Peyer's patch (tissue), 4 donors: ENCODE measurements at places on chromosomes 2 and 18.

- DNase-seq, result no peak
Measured at GRCh38 chr2:228063558-228063957, 117.9 kb downstream of the SPHKAP start.

GRCh38 chr2:120892271-120892966 lies 156.8 kb downstream of the GLI2 start:
- DNase-seq, result no peak

GRCh38 chr18:44321868-44322590 lies 358.7 kb upstream of the SETBP1 start:
- DNase-seq, result no peak

DNA sequence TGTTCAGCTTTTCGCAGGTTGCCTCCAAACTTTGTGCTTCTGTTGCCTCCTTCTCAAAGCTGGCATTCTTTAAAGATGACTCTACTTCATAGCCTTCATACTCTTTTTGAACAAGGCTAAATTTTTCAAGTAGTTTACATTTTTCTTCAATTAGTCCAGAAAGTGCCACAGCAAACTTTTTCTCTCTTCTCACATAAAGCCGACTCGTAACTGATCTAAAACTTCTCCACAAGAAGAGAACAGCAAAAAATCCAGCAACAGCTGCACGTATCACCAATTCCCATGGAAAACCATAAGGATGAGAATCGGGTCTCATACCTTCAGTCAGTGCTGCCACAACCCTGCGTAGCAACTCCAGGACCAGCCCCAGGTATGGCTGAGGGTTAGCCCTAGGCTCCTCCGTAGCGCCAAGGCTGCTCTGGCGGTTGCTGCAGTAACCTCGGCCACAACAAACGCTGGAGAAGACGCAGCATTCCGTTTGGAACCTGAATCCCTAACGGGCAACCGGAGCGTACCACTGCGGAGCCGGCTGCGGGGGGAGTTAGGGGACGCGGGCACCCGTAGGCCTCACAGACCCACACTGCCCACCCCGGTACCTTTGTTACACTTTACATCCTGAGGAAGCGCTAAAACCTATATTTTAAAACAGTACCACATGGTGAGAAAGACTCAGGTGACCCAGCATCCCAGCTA lies at the start of gene CTAGE1:
Gene CTAGE1, minus strand, starts transcription at position 420 of the 693 bp plus-strand sequence. Its CDS starts 104 bp downstream, at position 316.
- no peak for DNase-seq

- DNase-seq, result no peak
Measured at GRCh38 chr2:43010438-43011157, 215.8 kb downstream of the ZFP36L2 start.

- no peak for DNase-seq
Measured at GRCh38 chr2:5264361-5264760, 427.8 kb upstream of the SOX11 start.

DNA sequence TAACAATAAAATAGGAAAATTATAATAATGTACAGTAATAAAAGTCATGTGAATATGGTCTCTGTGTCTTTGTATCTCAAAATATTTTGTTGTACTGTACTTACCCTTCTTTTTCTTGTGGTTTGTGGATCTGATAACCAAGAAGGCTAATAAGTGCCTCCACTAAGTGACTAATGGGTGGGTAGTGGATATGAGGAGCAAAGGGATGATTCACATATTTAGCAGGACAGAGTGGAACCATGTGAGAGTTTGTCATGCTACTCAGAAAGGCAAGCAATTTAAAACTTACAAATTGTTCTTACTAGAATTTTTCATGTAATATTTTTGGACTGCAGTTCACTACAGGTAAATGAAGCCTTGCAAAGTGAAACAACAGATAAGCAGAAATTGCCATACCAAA lies 1241.2 kb upstream of the CDH2 start:
- DNase-seq, result no peak

GRCh38 chr2:31347750-31348149 lies 66.8 kb downstream of the XDH start:
- no peak for DNase-seq

GRCh38 chr18:49479381-49480137 lies 7.5 kb downstream of the C18orf32 start:
- no peak for DNase-seq

DNA sequence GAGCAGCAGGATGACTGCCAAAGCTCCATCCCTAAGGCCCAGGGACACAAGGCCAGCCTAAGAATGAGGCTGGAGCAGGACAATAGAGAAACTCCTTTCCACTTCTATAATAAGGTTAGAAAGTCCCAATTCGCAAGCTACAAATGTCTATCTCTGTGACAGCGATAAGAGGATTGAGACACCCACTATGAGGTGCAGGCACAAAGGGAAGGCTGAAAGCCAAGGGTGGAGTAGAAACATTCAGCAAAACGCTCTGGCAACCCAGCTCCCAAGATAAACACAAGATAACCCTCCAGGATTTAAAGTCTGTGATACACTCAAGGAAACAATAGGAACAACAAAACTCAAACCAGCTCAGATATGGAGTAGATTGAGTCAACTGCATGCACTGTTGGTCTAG lies 418.0 kb upstream of the UBE2E3 start:
- DNase-seq, result no peak

DNA sequence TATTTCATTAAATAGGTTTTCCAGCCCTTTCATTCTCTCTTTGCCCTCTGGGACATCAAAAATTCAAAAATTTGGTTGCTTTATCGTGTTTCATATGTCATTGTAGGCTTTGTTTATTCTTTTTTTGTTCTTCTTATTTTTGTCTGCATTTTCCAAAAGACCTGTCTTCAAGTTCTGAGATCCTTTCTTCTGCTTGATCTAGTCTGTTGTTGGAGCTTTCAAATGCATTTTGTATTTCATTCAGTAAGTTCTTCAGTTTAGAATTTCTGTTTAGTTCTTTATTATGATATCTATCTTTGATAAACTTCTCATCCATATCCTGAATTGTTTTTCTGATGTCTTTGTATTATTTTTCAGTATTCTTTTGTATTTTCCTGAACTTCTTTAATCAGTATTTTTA lies 123.6 kb downstream of the XRCC5 start:
- no peak for DNase-seq

- no peak for DNase-seq
Measured at GRCh38 chr2:116988303-116988702, 826.2 kb upstream of the DDX18 start.

GRCh38 chr2:139394801-139395200 lies 614.6 kb upstream of the NXPH2 start:
- no peak for DNase-seq
